T-helper 17 cell (primary cell): ENCODE measurements at places on chromosomes 5 and 9.

- DNase-seq: no peak
Measured at GRCh38 chr5:173643964-173644363, 27.5 kb upstream of the BOD1 start.

DNA sequence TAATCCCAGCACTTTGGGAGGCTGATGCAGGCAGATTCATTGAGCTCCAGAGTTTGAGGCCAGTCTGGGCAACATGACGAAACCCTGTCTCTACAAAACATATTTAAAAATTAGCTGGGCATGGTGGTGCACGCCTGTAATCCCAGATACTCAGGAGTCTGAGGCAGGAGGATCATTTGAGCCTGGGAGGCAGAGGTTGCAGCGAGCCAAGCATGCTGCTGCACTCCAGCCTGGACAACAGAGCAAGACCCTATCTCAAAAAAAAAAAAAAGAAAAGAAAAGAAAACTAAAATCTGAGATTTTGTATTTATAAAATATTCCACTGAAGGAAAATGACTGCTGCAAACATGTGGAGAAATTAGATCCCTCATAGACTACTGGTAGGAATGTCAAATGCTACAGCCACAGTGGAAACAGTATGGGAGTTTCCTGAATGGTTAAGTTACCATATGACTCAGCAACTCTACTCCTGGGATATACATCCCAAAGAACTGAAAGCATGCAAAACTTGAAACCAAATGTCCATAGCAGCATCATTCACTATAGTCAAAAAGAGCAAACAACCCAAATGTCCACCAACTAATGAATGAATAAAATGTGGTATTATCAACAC lies 106.1 kb downstream of the UBAP2 start:
- DNase-seq: no peak

DNA sequence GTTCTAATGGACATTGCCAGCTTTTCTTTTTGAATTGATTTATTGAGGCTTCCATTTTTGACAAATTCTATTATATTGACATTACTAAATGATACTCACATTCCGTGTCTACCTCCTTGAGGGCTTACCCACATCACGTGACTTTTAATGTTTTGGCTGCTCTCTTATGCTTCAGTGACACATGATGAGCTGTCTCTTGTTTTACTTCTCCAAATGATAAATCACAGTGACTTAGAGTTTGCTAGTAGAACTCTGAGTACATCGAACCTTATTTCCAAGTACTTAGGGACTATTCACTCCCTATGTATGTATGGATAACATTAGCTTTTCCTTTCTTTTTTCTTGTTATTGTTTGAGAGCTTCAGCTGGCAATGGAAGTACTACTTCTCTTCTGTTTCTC lies 169.8 kb upstream of the KCNN2 start:
- DNase-seq: no peak

GRCh38 chr5:100446879-100447430 lies 88.2 kb upstream of the FAM174A start:
- no peak for DNase-seq

DNA sequence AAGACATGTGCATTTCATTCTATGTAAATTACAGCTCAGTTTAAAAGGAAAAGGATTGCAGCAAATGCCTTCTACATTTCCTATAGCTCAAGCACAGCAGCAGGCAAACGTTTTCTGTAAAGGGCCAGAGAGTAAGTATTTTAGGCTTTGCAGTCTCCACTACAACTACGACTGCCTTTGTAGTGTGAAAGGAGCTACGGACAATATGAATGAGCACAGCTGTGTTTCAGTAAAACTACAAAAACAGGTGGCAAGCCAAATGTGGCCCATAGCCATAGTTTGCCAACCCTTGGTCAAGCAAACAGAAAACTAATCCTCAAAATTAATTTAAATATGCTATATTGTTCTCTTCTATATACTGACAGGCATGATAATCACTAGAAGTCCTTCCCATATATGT lies 7.2 kb downstream of the PTBP3 start:
- no peak for DNase-seq

GRCh38 chr9:132978451-132979131 lies at the start of gene GFI1B:
Gene GFI1B (plus strand): TSS chr9:132978694. CDS start chr9:132986679, 7,985 bp downstream.
- DNase-seq: no peak

GRCh38 chr9:77677397-77677796 lies 29.3 kb upstream of the GNA14 start:
- no peak for DNase-seq

DNA sequence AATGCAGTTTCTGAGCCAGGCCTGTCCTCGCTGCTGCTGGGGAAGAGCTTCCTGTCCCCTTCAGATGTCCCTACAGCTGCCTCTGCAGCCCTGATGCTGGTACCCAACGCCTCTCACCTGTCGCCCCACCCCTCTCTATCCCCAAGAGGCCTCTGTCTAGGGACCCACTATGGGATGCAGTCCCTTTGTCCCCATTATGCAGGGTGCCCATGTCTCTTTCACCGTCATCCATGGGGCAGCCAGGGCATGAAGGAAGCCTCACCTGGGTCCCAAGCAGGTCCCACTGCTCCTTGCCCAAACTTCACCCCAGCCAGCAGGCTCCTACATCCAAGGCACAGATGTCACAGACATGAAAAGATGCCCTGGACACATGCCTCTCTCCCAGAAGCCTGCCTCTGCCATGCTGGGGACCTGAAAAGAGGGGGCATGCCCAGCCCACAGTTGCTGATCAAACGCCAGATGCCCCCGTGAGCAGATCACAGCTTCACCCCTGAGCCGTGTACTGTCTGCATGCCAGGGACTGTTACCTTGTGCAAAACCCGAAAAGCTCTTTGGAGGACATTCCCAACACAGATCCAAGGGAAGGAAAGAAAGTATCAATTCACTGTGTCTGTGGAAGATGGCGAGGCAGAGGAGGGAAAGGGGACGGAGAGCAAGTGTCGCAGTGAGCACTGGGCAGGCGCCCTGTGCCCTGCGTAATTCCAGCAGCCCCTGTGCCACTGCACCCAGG lies 81.0 kb downstream of the ADAMTS2 start:
- no peak for DNase-seq

DNA sequence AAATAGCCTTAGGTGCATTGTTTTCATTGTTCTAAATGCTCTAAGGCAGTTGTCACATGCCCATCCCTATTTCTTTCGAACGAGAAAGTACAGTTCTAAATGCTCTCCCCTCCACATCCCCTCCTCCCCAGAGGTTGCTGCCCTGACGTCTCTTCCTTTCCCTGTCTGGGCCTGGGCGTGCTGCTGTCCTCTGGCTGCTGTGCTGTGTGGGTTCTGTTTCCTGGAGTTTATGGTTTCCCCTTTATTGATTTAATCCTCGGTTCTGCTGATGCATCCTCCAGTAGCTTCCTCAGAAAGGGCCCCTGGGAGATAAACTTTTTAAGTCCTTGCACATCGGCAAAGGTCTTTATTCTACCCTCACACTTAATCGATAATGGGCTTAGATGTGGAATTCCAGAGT lies 48.8 kb downstream of the MVB12B start:
- no peak for DNase-seq

DNA sequence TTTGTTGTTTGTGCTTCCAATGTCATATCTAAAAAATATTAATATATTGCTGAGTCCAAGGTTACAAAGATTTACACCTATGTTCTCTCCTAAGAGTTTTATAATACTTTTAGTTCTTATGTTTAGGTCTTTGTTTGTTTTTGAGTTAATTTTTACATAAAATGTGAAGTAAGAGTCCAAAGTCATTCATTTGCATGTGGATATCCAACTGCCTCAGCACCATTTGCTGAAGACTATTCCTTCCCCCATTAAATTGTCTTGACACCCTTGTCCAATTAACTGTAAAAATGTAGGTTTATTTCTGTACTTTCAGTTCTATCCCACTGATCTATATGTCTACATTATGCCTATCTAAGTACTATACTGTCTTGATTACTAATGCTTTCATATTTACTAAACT lies 35.7 kb downstream of the TTC33 start:
- no peak for DNase-seq

- DNase-seq: no peak
Measured at GRCh38 chr9:18786196-18786595, 246.8 kb downstream of the SAXO1 start.

GRCh38 chr9:7177383-7177782 lies 419.6 kb downstream of the KDM4C start:
- DNase-seq: no peak

DNA sequence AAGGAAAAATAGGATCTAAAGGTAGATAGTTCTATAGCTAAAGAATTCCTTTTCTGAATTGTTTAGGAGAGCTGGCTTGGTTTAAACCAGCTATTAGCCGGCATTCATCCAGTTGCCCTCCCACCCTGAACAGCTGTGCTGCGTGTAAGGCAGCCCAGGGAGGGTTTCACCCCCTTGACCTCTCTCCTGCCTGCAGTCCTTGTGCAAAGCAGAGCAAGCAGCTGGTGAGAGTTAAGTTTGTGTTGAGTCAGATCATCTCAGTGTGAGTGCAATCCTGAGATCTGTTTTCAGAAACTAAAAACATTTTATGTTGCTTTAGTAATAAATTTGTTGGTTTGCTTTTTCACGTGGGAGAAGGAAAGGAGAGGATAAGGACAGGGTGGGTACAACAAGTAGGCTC lies 13.0 kb downstream of the SLC25A25 start:
- no peak for DNase-seq

DNA sequence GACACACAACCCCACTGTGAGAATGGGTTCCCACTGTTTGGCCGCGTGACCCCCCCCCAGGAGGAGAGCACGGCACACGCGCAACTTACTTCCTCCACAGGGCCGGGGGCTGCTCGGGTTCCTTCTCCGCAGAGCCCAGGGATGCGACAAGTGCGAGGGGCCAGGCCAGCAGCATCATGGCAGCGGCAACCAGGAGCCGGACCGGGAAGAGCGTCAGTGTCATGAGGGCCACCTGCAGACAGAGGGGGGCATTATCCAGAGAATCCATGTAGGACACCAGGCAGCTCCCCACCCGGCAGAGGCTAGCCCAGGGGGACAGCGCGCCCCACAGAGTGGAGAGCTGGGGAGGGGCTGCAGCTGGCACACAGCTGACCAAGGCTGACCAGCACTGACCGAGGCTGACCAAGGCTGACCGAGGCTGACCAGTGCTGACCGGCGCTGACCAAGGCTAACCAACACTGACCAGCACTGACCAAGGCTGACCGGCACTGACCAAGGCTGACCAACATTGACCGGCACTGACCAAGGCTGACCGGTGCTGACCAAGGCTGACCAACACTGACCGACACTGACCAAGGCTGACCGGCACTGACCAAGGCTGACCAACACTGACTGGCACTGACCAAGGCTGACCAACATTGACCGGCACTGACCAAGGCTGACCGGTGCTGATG lies 22.3 kb downstream of the LPCAT1 start:
- peak; percentile 26 for DNase-seq
